ENCODE measurements at places on chromosomes 13 and 19.

- DNase-seq: no peak
These were observed 11.9 kb upstream of the PRKD2 start for GRCh38 chr19:46728693-46729339.

GRCh38 chr13:95418946-95419345, 117.7 kb upstream of the ABCC4 start:
- no peak for DNase-seq

GRCh38 chr19:18232540-18233223, 6.4 kb upstream of the PDE4C start:
- DNase-seq: peak; percentile 42

- no peak for DNase-seq
These were observed 193.2 kb upstream of the RFC3 start for GRCh38 chr13:33624740-33625139.

- no peak for DNase-seq
These were observed 56.2 kb downstream of the GPC5 start for GRCh38 chr13:91454666-91455065.

DNA sequence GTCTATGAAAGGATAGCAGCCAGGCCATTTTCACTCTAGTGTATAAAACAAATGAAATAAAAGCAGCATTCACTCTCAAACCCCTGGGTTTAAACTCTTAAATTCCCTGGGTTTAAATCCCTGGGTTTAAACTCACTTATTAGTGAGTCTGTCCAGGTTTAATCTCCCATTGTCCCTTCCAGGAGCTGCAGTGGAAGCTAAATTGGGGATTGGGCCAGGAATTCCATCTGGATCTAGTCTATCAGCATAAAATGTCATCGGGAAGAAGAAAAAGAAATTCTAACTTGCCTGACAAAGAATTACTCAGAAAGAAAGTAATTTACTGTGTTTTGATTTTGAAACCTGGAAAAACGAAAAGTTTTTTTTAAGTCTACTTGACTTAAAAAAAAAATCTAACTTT, 54.8 kb downstream of the FRY start:
- DNase-seq: no peak

GRCh38 chr19:39430675-39431593, 4.8 kb downstream of the RPS16 start:
- DNase-seq: no peak

DNA sequence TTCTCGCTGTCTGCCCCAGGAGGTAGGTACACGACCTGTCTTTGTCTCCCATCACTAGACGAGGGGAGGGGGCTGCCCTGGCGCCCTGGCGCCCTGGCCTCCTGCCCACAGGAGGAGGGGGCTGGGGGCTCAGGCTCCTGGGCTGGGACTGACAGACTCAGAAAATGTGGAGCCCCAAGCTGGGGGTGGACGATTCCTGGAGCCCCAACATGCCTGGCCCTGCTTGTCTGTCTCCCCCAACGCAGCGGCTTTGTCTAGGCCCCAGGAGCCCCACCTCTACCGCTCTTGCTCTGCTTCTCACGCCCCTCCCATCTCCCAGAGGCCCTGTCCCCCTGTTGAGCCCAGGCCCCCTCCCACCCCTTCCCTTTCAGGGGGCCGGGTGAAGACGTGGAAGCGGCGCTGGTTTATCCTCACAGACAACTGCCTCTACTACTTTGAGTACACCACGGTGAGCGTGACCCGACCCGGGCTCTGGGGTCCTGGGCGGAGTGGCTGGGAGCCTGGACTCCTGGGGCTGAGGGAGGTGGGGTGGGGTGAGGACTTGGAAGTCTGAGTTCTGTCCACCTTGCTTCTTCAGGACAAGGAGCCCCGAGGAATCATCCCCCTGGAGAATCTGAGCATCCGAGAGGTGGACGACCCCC, 8.6 kb downstream of the CYTH2 start:
- DNase-seq: no peak
